ENCODE measurements at places on chromosomes 1 and 21.

GRCh38 chr1:54001591-54001990, 16.4 kb downstream of the LDLRAD1 start:
- DNase-seq, result no peak

- no peak for DNase-seq
Observed at GRCh38 chr1:208098773-208099172, 145.4 kb downstream of the PLXNA2 start.

GRCh38 chr1:180969434-180969833, 53.2 kb downstream of the STX6 start:
- no peak for DNase-seq

GRCh38 chr1:53871221-53871620, 18.4 kb downstream of the YIPF1 start:
- no peak for DNase-seq

- no peak for DNase-seq
Observed at GRCh38 chr1:84632137-84632536, 57.9 kb upstream of the CTBS start.

GRCh38 chr1:221878134-221878533, 136.2 kb upstream of the DUSP10 start:
- DNase-seq, result no peak

DNA sequence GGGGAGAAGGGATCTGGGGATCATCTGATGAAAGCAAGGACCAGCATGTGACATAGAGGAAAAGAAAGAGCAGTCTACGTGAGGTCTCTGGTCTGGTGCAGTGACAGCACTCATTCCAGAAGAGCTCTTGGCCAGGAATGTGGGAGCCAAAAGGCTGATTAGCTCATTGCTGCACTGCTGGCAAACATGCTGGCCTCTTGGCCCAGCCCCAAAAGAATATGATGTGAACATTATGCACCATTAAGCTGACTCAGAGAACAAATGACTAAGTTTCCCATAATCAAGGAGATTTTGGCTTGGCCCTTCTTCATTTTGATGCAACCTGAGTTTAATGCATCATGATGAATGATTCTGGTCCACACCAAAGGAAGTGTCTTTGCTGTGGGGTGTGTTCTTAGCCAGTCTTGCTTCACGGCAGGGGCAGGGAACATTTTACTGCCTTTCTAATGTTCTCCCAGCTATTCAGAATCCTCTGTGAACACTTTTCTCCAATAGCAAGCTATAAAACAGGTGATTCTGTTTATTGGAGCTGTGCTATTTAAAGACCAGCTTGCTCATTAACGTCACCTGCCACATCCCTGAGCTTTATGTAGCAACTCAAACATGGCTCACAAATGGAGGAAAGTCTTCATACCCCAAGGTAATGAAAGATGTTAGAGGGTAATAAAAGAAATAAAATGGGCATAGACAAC, 55.1 kb downstream of the PCBP3 start:
- no peak for DNase-seq

DNA sequence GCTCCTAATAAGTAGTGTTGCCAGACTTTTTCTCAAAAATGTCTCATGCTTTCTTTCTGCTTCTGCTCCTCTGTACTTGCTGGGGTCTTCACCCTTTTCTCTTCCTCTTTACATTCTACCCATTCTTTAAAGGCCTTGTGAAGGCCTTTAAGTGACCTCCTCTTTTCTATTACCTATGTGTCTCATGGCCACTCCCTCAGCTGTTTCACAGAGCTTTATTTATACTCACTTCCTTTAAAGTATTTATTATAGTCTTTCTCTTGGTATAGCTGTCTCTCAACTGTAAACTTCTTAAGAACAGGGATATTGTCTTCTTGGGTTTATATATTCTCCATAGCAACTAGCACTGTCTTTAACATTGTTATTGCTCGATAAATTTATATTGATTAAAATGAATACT, 792 bp downstream of the GOLPH3L start:
- DNase-seq, result no peak

Measured in islet precursor cell (in vitro differentiated cells).